Left lung (tissue), 14 donors: ENCODE measurements at places on chromosomes 2 and 18. TPM values are rescaled to one million over a fixed set of nuclear protein-coding genes. Genes with fewer than 3 reads are reported as not detected.

- no peak for DNase-seq
Observed at GRCh38 chr2:138504546-138505235, 3.1 kb downstream of the SPOPL start.

- DNase-seq, result no peak
Observed at GRCh38 chr18:78739115-78739514, 240.5 kb upstream of the SALL3 start.

GRCh38 chr18:74148543-74149070, 284 bp downstream of the TIMM21 start:
- DNase-seq, result no peak

DNA sequence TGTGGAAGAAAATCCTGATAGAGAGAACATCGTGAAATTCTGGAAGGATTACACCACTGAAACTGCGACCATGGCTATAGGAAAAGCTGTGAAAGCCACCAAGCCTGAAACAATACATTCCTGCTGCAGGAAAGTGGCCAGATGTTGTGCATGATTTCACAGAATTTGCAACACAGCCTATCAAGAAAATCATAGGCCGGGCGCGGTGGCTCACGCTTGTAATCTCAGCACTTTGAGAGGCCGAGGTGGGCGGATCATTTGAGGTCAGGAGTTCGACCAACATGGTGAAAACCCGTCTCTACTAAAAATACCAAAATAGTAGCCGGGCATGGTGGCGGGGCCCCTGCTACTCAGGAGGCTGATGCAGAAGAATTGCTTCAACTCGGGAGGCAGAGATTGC, 360.2 kb downstream of the CDH7 start:
- peak; percentile 31 for DNase-seq

GRCh38 chr18:47919916-47920315, 10.5 kb downstream of the SMAD2 start:
- no peak for DNase-seq

GRCh38 chr2:227152093-227152766, 11.8 kb downstream of the COL4A4 start:
- DNase-seq, result no peak

DNA sequence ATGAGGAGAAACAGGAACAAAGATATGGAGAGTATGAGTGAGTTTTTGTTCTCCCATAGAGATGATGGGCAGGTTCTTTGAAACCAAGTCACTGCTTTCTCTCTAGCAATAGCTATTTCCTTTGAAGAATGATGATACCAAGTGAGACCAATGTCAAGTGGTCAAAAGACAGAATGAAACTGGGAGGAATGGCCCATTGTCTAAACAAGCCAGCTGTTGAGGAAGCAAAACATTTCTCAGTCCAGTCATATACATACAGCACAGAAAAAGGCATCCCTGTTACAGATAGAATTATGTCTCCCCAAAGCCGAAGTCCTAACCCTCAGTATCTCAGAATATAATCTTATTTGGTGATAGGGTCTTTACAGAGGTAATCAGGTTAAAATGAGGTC, 66.1 kb upstream of the EPC2 start:
- DNase-seq, result no peak

DNA sequence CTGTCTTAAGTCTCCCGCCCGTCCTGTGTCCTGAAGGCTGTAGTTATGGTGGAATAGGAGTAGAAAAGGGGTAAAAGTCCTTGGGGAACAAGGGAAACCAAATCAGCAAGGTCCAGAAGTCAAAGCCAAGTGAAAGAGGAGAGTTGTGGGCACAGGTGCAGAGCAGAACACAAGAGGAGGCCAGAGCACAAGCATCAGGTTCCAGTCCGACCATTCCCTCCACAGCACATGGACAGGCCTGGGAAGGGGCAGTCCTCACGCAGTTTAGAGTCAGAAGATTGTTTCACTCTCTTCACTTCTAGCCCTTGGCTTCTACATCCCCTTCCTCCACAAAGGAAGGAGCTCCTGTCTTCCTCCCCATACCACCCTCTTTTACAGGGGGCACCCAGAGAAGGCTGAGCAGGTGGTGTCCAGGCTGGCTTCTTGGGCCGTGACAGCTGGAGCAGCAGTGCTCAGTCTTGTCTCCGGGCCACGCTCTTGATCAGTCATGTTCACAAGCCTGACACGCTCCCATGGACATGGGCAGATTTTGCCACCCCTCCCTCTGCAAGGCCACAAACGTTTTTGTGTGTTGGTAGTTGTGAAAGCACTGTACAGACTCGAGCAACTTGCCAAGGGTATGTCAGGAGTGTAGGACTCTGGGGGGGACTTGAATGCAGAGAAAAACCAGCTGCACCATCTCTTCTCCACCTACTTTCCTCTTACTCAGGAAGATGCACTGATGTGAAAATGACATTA, 138.5 kb upstream of the DAPL1 start:
- DNase-seq, result no peak

GRCh38 chr2:132936261-132936660, 266.3 kb upstream of the LYPD1 start:
- DNase-seq, result no peak

DNA sequence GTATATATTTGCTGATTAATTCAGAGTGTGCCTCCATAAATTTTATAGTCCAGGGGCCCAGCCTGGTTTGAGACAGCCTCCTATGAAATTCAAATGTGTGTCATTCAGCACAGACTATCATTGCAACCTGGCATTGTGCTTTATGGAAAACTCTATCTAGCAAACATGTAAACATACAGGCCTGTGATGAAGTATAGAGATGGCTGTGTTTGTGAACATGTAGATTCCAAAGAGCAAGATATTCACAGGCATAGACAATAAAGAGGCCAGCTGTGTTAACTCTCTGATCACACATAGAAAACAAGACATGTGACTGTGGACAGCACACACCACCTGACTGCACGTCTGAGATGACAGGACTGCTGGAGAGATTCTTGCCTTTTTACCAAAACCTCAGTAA, 297.9 kb downstream of the EN1 start:
- DNase-seq, result no peak

GRCh38 chr2:66957198-66957597, 439.9 kb upstream of the ETAA1 start:
- no peak for DNase-seq

DNA sequence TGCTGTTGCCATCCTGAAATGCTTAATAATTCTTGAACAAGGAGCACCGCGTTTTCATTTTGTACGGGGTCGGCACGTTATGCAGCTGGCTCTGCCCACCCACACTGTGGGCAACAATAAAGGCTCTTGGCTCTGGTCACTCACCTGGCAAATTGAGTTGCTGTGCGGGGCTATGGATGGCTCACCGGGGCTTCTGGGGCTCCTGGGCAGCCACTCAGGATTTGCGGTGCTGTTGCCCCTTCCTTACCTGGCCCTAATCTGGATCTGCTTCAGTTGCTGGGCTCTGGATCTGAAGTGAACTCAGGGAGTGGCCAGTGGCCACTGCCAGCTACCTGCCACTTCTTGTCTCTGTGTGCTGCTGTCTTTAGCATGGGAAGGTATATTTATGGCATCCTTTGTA, 22.7 kb downstream of the RHOB start:
- no peak for DNase-seq

- DNase-seq, result peak; percentile 19
Observed at GRCh38 chr2:189466656-189467055, 25.4 kb downstream of the WDR75 start.

DNA sequence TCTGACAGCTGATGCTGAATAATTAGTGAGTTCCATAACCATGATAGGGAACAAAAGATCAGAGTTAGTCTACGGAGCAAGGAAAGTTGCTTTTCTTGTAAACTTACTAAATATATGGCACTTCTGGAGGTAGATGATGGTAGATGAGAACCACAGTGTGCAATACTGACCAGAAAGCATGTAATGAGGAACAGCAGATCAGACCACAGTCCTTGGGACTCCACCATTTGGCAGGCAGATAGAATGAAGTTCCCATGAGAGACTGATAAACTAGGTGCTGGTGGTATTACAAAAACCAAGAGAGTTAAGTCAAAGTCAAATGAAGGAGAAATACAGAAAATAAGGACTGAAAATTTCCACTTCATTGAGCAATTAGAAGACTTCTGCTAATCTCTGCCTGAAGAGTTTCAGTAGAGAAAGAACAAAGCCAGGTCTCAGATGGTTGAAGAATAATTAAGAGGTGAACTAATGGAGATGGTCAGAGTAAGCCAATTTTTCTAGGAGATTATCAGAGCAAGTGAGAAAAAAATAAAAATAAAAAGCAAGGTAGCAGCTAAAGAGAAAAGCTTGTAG, 10.4 kb downstream of the CERKL start:
- DNase-seq, result no peak

DNA sequence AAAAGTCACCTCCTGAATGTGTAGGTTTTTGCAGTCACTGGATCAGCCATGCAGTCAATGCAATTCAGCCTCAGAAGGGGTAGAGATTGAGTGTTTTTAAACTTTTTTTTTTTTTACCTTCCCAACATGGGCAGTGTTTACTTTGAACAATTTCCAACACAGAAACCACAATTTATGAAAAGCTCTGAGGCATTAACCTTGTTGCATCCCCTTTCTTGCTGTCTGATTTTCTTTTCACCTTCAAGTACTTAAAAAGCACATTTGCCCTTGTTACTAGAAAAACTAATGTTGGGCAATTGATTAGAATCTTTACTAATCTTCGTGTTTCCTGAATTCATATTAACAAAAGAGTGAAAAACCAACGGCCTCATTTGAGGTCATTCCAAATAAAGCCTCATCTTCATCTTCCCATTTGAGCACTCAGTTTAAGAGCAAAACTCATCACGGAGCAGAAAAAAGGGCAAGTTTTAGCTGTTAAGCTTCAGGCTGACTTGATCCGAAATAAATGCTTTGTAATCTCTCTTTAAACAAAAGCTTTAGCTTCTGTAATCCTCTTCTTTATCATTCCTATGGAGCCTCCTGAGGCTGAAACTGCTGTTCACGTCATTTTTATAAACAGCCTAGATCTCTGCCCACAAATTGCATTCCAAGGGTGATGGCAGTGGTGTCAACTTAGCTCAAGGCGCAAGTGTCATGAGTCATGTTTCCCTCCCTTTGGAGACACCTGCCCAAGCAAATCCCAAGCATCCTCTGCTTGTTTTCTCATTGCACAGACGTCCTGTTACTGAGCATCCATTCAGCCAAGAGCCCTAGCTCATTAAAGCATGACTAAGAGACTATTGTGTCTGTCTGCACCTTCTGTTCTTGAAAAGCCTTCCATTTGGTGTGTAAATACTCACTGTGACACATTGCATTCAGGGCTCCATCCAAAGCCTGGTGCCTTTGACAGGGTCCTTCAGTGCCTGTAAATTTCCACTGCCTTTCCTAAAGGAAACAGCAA, 107.7 kb downstream of the HNMT start:
- no peak for DNase-seq

DNA sequence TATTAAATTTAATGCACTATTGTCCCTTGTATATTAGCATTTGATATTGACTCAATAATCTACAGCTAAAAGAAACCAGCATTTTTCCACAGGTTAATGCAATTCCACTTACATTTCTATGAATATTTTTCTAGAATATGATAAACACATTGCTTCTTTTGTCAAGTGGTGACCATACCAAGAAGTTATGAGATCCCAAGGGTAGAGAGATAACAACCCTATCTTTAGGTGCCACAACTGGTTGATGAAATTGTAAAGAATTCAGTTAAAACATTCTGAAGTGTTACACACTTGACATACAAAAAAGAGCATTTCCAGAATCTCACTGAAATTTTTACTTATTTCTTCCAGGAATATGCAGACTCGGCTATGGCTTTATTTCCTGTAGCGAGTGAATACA, 56.0 kb downstream of the ABCG8 start:
- DNase-seq, result no peak

DNA sequence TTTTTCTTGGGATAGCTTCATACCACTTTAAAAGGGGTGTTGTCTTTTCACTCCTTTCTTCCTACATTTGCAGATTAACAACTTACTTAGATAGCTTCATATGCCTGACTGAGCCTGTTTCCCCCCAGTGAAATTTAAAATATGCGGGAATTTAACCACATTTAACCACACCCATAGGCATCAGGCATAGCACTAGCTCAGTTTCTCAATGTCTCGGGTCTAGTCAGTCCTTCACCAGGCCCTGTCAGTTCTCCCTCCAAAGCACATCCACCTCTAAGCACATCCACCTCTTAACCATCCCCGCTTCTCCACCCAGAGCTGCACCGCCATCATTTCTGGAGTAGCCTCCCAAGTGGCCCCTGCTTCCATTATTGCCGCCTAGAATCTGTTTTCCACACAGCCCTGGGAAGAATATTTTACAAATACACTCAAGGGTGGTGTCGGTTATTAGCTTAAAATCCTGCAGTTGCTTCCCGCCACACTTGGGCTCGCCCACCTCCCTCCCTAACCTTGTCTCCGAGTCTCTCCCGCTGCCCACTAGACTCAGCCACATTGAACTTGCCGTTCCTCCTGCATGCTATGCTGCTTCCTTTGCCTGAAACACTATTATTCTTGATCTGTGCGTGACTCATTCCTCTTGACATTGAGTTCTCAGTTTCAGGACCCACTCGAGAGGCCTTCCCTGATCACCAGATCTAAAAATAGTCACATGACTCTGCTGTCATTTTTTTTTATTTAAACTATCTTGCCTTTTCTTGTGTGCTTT, 68.3 kb downstream of the SPTBN1 start:
- DNase-seq, result no peak

DNA sequence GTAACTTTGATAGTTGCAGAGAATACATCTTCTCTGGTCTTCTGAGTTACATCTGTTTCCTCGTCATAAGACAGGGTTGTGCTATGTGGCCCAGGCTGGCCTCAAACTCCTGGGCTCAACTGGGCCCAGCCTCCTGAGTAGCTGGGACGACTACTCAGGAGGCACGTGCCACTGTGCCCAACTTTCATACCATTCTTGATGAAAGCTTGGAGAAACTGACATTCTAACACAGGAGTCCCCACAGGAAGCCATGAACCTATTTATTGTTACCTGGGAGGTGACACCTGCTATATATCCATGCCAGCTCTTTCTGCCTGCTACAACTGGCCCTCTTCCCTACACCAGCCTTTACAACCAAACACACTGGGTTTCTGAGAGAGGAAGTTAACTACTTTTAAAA, 19.1 kb downstream of the EIF2AK3 start:
- DNase-seq, result no peak

DNA sequence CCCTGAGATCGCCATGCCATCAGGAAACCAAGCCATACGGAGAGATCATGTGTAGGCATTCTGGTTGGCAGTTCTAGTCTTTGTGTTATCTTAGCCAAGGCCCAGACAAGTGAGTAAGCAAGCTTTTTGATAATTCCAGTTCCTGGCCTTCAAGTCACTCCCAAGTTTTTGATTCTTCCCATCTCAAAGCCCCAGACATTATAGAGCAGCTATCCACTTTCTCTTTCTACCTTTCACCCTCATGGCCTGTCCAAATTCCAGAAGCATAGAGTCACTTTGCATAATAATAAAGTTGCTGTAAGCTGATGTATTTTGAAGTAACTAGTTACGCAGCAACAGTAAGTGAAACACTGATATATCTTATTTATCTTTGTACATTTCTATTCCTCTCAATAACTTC, 26.8 kb upstream of the IL1RL1 start:
- no peak for DNase-seq

Gene DCDC2C
- not detected for polyA plus RNA-seq

Gene MTCL1
- 13.9 TPM for polyA plus RNA-seq

Gene MAP2
- 12.2 TPM for polyA plus RNA-seq

Gene RBM44
- polyA plus RNA-seq, result 0.69 TPM

Gene TIA1
- polyA plus RNA-seq, result 639 TPM

Gene FAM228A
- polyA plus RNA-seq, result 0.70 TPM

Gene TWIST2
- polyA plus RNA-seq, result 6.3 TPM

Gene C2orf72
- 0.45 TPM for polyA plus RNA-seq

Gene IL1B
- polyA plus RNA-seq, result 0.58 TPM

Gene IL36RN
- not detected for polyA plus RNA-seq
